ENCODE measurements at places on chromosomes 7 and 10.

DNA sequence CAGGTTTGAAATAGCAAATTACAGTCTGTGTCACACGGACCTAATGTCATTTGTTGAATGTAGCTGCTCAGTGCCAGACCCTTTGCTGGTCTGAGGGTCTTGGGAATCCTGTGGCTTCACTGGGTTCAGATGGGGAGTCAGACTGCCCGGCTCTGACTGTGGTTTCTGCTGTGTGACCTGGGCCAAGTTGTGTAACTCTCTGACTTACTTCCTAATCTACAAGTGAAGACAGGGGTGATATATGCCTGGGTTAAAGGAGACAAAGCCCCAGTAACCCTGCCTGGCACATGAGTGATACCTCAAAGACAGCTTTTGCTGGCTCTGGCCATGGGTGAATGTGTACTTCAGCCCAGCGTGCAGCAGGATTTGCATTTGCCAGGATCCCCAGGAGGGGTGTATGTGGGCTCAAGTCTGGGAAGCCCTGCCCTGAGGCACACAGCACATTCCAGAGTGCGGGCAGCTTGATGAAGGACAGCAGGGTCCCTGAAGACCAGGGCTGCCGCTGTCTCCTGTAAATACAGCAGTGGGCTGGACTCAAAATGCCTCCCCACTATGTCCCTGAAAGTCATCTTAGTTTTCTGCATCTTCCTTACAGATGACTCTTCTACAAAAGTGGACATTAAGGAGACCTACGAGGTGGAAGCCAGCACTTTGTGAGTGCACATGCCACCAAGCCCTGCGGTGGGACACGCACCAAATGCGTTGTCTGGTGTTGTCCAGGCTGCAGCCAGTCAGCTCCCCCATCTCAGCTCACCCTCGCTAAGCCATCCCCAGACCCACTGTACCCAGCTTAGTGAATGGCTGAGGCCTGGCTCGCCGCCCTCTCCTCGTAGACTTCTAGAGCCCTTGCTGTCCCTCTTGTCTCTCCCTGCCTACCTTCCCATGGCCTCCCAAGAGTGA is 16.4 kb downstream of the NACAD start:
- no peak for DNase-seq

GRCh38 chr7:56483861-56484550 is 367.8 kb upstream of the NUPR2 start:
- DNase-seq = no peak

DNA sequence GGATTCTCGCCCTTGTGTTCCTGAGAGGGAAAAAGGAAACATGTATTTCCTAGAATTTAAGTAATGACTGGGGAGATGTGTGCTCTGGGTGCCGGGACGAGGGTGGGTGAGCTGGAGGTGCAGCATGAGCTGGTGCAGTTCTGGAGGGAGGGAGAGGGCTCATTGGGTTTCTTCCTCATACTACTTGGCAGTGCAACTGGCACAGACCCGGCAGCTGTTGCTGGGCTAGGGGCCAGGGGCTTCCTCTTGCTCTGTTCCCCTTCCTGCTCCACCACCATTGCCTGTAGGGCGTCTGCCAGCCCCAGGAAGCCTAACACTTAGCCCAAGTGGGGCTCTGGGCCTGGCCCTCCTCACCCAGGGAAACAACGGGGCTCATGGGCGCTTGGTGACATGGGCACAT is 5.9 kb downstream of the RET start:
- no peak for DNase-seq

DNA sequence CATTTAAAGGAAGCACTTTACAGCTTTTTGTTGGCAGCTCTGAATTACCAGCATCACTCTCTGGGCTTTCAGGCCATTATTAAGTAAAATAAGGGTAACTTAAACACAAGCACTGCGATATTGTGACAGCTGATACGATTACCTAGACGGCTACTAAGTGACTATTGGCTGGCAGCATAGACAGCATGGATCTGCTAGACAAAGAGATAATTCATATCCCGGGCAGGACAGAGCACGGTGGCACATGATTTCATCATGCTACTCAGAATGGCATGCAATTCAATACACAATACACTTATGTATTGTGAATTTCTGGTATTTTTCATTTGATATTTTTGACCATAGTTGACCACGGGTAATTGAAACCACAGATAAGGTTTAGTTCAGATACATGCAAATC is 522.0 kb upstream of the LRRN3 start:
- DNase-seq = no peak

GRCh38 chr10:98078774-98079173 is 48.4 kb upstream of the CRTAC1 start:
- no peak for DNase-seq

- no peak for DNase-seq
Measured at GRCh38 chr7:39186671-39187070, 209.0 kb downstream of the POU6F2 start.

DNA sequence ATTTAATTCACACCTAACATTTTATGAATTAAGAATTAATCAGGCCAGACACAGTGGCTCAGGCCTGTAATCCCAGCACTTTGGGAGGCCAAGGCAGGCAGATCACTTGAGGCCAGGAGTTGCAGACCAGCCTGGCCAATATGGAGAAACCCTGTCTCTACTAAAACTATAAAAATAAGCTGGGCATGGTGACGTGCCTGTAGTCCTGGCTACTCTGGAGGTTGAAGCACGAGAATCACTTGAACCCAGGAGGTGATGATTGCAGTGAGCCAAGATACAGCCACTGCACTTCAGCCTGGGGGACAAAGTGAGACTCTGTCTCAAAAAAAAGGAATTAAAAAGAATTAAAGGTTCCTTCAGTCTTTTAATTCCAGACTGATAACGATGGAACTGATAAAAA is 11.1 kb downstream of the LARP4B start:
- no peak for DNase-seq

DNA sequence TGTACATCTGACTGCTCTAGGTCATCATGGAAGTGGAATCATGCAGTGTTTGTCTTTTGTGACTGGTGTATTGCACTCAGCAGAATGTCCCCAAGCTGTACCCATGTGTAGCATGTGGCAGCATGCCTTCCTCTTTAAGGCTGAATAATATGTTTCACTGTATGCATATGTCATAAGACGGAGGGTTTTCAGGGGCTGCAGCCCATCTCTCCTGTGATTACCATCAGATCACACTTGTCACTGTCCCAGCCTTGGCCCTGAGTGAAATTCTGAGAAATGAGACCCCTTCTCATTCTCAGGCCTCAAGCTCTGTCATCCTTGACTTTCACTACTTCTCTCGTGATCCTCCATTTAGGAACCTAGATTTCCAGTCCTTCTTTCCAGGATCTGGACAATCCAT is 50.0 kb downstream of the CPXM2 start:
- DNase-seq = no peak

DNA sequence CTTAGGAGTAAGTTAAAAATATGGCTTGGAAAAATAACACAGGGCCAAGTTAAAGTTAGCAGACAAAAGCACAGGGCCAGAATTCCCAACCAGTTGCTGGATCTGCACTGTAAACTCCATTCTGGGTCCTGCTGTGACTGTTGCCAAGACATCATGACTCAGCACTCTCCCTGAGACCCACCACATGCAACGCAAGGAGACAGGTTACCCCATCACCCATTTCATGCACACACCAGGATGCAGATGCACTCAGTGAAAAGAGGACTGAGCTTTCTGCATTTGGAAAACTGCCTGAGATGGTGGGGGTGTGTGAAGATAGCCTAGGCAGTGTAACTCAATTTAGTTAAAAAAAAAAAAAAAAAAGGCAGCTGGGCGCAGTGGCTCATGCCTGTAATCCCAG is 97.6 kb upstream of the ZNF438 start:
- DNase-seq = peak; percentile 90

DNA sequence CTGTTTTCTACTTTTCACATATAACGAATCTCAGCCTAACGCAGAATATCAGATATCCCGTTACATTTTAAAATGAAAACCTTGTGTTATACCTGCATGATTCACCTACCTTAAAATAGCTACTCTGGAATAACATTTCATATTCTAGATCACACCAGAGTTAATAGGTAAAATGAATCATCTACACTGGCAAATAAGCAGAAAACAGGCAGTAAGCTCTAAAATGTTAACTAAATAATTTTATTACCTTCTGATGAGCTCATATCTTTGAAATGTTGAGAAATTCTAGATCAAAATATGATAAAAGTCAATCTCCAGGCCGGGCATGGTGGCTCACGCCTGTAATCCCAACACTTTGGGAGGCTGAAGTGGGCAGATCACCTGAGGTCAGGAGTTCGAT is 71.3 kb downstream of the CPEB3 start:
- DNase-seq = no peak

DNA sequence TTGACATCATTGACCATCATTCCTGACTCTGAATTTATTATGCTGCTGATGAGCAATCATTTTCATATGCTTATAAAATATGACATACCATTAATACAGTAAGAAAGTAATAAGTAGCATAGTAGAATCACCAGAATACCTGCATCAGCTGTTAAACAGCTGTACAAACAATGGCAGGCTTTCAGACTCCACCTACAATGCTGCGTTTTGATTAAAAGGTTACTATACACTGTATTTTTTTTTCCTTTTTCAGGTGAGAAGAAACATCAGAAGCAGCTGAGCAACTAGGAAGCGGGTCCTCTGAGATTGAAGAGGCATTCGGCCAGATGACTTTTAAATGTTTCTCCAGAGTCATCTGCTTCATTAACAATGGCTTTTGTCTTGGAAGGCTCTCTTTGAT is 7.1 kb downstream of the ASNS start:
- DNase-seq = no peak

GRCh38 chr7:127954357-127954748 is 76.9 kb downstream of the LRRC4 start:
- DNase-seq = no peak

GRCh38 chr7:50207686-50208255 is 96.7 kb upstream of the IKZF1 start:
- DNase-seq = no peak
